IMR-90 (cell line): ENCODE measurements at places on chromosomes 1 and 21.
A peak's percentile ranks its signal among the peaks of the same experiment; 100 is the strongest.

DNA sequence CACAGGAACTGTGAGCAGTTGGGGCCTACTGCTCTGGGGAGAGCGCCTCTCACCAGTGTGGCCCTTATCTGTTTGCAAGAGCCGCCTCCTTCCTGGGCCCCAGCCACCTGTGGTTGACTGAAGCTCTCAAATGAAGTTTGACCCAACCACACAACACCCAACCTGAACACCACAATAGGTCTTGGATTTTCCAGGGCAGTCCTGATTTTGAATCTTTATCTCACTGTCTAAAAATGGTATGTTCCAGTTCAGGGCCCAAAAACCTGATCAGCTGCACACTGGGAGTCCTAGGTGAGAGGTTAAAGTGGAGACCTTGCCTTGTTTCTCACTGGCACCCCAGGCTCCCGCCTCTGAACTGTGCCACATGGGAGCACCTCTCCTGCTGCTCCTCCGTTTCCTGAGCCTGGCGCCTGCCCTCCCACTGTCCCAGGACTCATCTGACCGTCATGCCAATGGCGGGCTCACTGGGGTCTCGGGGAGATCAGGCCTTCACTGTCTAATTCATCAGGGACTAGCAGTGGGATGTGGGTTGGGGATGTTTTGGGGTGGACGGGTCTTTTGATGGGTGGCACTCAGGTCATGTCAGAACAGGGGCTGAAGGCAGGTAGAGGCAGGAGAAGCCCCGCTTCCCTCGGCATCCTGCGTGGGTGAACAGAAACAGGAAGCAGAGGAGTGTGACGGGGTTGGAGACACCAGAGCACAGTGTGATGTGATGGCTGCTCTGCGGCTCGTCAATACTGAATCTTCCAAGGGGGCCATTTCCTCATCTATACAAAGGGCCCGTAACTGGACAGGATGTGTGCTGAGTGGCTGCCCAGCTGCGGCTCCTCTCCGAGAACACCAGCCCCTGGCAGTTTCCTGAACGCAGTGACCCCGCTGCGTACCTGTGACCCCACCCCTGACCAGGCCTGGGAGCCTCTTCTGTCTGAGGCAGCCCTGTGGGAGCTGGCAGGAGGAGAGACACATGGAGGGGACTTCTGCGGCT lies 59.6 kb upstream of the ITPKB start:
- DNase-seq: no peak

GRCh38 chr1:80066060-80066459 lies 1059.5 kb upstream of the ADGRL4 start:
- no peak for DNase-seq

GRCh38 chr1:43312663-43313515 lies 12.1 kb downstream of the TIE1 start:
- DNase-seq: no peak

DNA sequence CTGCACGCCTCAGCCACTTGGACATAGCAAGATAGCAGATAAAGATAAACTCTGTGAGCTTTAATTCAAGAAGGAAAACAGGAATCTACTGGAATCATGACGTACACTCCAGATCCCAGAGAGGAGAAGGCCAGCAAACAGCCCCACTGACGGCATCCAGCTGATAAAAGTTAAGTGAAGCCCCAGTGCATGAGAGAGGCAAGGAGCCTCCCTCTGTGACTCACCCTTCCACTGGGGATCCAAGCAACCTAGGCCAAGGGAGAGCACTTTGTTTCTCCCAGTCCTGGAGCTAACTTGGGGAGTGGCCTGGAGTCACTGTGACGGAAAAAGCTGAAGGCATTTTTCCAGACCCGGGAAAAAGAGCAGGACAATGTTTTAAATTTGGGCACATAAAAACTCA lies 270.0 kb downstream of the AKT3 start:
- DNase-seq: peak; percentile 24

GRCh38 chr1:64136752-64137411 lies 66.5 kb upstream of the UBE2U start:
- DNase-seq: peak; percentile 94

GRCh38 chr1:12618965-12619791 lies 1.2 kb upstream of the DHRS3 start:
- DNase-seq: peak; percentile 83

- peak; percentile 5 for DNase-seq
Measured at GRCh38 chr1:156379420-156380165, 10.6 kb downstream of the RHBG start.

- DNase-seq: no peak
Measured at GRCh38 chr1:190560161-190560681, 82.6 kb upstream of the BRINP3 start.

DNA sequence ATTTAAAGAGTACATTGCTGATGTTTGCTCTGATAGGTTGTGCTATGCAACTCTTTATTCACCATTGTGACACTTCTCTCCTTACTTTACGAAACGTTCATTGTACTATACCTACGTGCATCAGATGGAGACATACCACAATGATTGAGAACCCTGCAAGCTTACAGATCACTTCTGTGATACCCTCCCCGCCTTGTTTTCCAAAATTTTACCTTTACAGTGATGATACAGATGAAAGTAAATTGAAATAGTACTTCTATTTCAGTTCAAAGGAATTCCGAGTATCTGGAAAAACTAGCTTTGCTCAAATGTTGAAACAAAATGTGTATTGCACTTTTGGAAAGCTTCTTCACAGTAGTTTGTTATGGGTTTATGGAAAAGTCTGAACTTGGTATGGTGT lies 3.3 kb downstream of the OR14K1 start:
- no peak for DNase-seq

- peak; percentile 76 for DNase-seq
Measured at GRCh38 chr1:42456010-42456753, at the start of the genes PPCS and ZMYND12. Gene PPCS, plus strand, starts transcription at chr1:42456543. Its CDS starts 23 bp downstream, at chr1:42456566. Gene ZMYND12, minus strand, starts transcription at chr1:42456022. Its CDS starts 25 bp downstream, at chr1:42455997.

GRCh38 chr1:6802454-6802853 lies 17.2 kb downstream of the CAMTA1 start:
- no peak for DNase-seq

DNA sequence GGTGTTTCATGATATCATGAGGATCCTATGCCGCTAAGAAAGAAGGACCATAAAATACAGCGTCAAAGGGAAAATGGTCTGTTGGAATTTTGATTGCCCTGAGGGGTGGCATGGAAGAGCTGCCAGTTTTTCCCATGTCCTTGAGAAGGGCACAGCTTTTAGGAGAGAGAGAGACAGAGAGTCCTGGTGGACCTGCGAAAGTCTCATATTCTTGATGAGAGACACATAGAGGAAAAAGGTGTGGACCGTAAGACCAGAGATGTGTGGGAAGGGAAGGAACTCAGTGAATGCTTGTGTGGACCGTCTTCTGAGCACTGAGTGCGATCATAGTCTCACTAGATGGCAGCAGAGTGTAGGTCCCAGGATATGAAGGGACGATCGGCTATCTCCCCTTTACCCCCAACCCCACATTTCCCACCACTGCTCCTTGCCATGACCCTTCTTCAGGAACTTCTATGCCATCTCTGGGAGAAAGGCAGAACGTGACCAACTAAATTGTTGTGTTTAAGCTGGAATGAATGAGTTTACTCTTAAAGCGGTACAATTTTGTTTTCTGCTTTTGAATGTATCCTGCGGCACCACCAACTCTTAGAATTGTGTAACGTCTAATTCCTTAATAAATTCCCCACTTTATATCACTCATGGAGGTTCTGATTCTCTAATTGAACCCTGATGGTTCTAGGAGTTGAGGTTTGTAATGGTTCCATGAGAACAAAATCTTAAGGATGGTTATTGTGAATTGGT lies 117.7 kb downstream of the CTH start:
- peak; percentile 33 for DNase-seq

GRCh38 chr21:45316871-45317397 lies 29.2 kb upstream of the POFUT2 start:
- DNase-seq: no peak

DNA sequence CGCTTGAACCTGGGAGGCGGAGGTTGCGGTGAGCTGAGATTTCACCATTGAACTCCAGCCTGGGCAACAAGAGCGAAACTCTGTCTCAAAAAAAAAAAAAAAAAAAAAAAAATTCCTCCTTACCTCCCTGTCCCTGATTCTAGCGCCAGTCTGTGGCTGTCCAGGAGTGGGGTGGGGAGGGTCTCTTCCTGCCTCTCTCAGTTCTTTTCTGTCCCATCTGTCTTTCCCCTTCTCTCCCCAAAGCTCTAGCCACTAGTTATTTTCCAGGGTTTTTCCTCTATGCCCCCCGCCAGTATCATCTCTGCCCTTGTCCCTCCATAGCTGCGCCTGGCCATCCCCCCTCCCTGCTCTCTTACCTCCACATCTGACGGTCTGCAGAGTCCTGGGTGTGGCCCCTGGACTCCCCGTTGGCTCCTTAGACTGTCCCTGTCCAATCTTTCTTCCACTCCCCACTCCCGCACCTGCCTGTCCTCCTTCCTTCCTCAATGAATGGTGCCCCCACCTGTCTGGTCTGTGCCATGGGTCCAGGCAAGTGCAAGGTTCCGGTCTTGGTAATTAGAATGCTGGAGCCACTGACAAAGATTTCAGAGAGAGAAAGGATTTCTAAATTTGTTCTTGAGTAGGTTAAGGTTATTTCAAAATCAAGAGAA lies 1.6 kb upstream of the TMEM63A start:
- no peak for DNase-seq

DNA sequence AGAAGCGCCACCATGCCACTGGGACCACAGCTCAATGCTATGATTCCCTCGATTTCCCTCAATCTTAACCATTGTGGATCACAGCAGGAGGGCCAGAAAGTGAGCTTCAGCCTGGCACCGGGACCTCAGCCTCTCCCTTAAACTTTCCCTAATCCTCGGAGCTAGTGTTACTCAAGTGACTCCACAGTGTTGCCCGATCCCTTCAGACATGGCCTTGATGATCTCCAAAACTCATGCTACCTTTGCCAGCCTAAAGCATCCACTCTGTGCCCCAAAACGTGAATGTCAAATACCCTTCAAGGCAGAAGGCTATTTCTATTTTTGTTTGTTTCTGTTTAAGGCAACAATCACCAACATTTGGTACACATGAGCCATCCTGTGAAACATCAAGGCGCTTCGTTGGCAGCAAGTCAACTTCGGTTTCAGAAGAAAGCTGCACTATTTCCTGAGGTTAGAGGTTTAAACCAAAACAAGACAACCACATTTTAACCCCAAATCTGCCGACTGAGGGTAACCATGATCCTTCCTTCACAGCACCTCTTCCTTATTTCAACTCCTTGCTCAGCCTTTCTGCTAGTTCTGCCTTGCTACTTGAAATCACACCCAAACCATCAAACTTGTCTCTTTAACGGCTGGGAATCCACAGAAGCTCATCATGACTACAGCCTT lies 94.4 kb upstream of the KRTAP19-8 start:
- peak; percentile 12 for DNase-seq

- no peak for DNase-seq
Measured at GRCh38 chr1:48245106-48245505, 22.6 kb downstream of the SLC5A9 start.

DNA sequence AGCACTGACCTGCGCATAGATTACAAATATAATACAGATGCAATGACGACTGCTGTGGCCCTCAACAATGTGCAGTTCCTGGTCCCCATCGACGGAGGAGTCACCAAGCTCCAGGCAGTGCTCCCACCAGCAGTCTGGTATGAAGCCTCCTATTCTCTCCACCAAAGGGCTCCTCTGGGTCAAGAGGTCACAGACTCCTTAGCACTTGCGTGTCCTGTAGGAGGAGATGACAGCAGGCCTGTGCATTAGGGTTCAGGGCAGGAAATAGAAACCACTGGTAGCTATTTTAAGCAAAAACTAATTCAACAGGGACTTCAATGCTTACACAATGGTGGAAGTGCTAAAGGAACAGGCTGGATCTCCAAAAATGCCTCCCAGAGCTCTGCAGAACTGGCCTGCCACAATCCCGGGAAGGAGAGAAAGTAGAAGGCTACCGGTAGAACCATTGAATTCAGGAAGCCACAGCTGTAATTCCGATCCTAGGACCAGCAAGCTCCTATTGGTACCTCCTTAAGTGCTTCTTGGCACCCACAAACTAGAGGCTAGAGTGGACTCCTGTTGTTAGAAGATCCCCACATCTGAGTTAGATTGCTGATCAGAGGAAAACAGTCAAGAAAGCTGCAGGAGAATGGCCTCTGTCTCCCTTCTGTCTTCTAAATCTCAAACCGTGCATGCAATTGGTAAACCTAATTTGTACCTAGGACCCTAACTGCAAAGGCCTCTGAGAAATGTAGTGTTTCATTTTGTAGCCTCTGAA lies 12.7 kb upstream of the DYNLT5 start:
- DNase-seq: no peak

GRCh38 chr1:160366731-160367515 lies at the start of gene NHLH1:
Gene NHLH1, plus strand, starts transcription at chr1:160367071. Its CDS starts 3,661 bp downstream, at chr1:160370732.
- DNase-seq: no peak

GRCh38 chr1:151491641-151492040 lies 19.5 kb upstream of the CGN start:
- DNase-seq: no peak

DNA sequence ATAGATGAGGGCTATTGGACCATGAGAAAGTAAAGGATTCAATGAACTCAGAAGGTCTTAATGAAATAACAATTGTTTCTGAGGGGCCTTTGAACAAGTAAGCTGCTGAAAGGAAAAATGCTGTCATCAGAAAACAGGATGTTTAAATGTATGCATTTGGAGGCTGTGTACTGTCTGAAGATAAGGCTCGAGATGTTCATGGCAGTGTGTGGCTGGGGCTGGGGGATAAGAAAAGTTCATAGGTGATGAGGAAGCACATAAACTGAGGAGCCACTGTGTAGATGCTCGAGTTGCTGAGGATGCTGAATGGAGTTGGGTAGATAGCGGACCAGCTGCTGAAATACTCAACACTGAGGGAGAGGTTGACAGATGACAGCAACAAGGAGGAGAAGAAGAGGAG lies 17.8 kb downstream of the THEM4 start:
- no peak for DNase-seq

DNA sequence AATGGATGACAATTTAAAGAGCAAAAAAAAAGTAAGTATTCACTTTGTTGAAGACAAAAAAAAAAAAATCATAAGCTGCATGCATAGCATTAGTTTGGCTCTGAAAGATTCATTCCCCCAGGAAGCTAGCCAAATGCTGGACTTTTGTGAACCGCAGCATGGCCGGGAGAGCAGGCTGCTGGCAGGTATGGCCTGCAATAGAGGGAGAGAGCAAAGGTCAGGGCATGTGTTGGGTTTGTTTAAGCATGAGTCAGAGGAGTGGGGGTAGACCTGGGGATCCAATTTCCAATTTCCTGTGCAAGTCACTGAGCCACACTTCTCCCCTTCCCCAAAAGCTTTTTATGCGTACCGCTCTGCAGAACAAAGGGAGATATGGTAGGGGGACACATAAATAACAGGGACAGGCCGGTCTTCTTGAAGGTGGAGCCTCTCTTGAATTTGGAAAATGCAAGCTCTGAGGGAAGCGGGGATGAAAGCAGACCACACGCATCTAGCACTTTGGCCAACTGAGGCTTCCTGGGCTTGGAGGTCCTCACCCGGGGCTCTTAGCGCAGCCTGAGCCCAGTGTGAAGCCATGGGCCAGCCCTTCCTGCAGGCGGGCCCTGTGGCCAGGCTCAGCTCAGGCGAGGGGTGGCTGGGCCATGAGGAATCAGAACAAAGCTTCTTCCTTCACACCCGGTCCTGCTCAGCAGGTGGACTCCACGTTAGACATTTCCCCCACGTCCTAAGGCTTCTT lies 171.1 kb downstream of the TOMM20 start:
- DNase-seq: peak; percentile 93
